Femur (tissue), 1 donor: ENCODE measurements at places on chromosomes 11 and 22.

DNA sequence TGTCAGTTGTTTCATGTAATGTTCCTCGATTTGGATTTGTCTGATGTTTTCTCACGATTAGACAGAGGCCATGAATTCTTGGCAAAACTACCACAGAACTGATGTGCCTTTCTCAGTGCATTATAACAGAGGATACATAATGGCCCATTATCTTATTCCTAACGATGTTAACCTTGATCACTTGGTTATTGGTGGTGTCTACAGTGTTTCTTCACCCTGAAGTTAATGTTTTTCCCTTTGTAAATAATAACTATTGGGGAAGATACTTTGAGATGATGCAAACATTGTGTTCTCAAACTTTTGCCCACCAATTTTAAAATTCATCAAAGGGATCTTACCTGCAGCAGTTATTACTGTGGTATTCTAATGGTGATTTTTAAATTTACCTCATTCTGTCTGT, 13.1 kb downstream of the RAB6A start:
- no peak for DNase-seq

DNA sequence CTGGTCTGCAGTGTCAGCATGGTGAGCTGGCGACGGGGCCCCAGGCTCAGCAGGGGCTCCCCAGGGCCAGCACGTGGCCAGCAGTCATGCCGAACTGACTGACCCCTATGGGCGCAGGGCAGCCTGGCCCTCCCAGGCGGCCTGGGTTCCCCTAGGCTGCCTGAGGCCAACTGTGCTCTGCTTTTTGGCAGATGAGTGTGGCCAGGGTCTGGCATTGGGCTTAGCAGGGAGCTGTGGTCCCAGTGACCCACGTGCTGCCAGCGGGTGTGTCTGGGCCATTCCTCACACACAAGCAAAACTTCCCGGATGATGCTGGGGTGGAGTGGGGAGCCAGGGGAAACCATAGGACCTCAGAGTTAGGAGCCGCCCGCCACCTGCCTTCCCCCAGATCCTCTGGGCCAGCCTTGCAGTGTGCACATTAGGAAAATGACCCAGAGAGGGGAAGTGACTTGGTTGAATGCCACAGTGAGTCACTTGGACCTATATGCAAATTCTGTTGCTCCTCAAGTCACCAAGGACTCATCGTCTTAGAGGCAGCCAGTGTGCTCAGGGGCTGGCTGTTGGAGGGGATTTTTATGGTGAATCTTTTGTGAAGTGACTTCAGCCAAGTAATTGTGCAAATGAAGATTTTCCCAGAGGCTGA, 6.5 kb downstream of the ADORA2A start:
- DNase-seq = peak; percentile 84

GRCh38 chr11:95521133-95521542, 268.4 kb downstream of the FAM76B start:
- no peak for DNase-seq

DNA sequence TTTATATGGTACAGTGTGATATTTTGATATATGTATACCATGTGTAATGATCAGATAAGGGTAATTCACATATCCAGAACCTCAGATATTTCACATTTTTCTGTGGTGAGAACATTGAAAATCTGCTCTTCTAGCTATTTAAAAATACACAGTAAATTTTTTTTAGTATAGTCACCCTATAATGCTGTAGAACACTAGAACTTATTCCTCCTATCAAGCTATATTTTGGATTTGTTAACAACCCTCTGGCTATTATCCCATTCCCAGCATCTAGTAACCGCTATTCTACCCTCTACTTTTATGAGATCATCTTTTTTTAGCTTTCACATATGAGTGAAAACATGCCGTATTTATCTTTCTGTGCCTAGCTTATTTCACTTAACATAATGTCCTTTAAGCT, 65.5 kb upstream of the SYT9 start:
- no peak for DNase-seq

DNA sequence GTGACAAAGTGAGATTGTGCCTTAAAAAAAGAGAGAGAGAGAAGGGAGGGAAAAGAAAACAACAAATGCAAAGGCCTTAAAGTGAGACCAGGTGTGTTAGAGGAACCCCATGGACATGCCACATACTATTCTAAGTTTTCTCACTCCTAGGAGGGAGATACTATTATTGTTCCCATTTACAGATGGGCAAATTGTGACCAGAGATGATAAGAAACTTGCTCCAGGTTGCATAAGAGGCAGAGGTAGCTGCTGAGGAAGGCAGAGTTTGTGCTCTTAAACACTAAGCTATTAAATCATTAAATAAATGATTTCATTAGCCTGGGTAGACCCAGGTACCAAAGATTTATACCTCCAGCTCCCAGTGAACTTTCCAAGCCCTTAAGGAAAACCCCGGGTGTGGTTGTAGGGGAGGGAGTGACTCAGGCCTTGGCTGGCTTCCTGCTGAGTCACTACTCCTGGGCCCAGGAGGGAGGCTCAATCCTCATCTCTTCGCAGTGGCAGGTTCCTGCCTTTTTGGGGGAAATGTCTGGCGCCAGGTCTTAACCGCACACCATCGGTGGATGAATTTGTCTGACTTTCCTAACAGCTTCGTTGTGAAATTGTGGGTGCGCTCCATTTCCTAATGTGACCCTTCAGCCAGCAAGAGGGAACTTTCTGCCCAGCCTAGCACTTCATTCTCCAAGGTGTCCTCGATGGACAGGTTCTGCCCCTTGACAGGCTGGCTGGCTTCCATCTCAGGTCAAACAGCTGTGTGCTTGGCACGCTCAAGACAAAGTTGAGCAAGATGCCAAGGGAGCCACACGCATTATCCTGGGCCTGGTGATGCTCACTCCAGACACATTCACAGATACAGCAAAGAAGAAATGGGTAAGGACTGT, 33.4 kb upstream of the PTPRJ start:
- DNase-seq = peak; percentile 65

DNA sequence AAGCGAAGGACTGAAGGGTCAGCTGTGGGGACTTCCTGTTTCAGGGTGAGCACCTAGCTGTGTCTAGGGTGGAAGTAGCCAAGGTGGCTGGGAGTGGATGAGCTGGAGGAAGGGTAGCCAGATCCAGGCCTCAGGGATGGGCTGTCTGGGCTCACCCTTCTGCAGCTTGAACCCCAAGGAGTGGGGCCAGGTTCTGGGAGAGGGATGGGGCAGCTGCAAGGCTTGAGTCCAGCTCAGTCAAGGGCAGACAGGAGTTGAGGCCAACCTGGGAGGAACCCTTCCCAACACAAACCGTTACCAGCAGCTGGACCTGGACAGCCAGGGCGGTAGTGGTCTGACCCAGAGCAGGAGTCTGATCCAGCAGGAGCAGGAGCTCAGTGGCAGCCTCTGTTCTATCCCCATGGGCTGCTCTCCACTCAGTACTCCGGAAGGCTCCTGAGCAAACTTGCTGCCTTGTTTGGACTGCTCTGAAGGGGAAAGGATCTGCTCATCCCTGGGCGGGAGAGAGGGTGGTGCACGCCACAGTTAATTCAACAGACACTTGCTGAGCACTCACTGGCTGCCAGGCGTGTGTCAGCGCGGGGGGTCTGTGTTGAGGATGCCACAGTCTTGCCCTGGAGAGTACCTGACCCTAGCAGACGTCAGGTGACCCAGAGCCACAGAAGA, 53.8 kb upstream of the THY1 start:
- no peak for DNase-seq

DNA sequence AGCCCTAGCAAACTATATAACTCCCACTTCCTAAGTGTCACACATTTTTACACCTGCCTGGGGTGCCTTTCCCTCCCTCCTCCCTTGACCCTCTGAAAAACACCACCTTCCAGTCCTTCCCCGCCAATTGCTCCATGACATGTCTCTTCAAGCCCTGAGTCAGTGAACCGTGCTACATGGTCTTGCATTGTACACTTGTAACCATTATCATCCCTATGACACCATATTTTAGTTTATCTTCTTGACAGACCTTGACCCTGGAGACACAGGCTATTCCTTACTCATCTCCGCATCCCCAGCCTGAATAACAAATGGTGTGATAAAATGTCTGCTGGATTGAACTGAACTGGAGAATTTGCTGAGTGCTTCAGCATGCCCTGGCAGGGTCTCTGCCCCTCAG, 36.9 kb downstream of the TNKS1BP1 start:
- no peak for DNase-seq

DNA sequence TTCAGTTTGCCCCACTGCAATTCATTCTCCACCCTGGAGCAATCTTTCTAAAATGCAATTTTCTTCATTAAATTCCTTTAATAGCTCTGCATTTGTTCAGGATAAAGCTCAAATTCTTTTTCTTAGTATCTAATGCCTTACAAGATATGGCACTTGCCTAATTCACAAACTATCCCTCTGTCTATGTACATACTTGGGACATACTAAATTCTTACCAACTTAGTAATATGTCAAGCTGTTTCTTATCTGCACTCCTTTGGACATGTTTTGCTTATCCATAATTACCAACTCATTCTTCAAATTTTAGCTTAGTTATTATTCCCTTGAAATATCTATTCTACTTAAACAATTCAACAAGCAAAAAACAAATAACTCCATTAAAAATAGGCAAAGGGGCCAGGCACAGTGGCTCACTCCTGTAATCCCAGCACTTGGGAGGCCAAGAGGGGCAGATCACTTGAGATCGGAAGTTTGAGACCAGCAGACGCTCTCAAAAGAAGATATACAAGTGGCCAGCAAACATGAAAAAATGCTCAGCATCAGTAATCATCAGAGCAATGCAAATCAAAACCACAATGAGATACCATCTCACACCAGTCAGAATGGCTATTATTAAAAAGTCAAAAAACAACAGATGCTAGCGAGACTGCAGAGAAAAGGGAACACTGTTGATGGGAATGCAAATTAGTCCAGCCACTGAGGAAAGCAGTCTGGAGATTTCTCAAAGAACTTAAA, 96.9 kb downstream of the FAM76B start:
- DNase-seq = no peak

- no peak for DNase-seq
These were observed 142.0 kb downstream of the METTL15 start for GRCh38 chr11:28250192-28250591.
